Activated CD8-positive, alpha-beta memory T cell treated with anti-CD3 and anti-CD28 coated beads for 1 hour (primary cell): ENCODE measurements at places on chromosomes 6 and 20.

DNA sequence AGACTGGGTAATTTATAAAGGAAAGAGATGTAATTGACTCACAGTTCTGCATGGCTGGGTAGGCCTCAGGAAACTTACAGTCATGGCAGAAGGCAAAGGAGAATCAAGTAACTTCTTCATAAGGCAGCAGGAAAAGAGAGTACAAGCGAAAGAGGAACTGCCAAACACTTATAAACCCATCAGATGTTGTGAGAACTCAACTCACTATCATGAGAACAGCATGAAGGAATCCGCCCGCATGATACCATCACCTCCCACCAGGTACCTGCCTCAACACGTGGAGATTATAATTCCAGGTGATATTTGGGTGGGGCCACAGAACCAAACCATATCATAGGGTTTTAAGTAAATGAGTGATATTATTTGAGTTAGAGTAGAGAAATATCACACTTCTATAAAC, 189.3 kb downstream of the TSHZ2 start:
- no peak for DNase-seq

- DNase-seq, result no peak
These were observed 74.4 kb downstream of the MKKS start for GRCh38 chr20:10359621-10360040.

- DNase-seq, result no peak
These were observed 10.1 kb downstream of the ISM1 start for GRCh38 chr20:13231031-13231752.

GRCh38 chr20:62822788-62823651, 6.2 kb downstream of the COL9A3 start:
- no peak for DNase-seq

GRCh38 chr20:3550837-3551236, 80.0 kb downstream of the ATRN start:
- DNase-seq, result no peak

DNA sequence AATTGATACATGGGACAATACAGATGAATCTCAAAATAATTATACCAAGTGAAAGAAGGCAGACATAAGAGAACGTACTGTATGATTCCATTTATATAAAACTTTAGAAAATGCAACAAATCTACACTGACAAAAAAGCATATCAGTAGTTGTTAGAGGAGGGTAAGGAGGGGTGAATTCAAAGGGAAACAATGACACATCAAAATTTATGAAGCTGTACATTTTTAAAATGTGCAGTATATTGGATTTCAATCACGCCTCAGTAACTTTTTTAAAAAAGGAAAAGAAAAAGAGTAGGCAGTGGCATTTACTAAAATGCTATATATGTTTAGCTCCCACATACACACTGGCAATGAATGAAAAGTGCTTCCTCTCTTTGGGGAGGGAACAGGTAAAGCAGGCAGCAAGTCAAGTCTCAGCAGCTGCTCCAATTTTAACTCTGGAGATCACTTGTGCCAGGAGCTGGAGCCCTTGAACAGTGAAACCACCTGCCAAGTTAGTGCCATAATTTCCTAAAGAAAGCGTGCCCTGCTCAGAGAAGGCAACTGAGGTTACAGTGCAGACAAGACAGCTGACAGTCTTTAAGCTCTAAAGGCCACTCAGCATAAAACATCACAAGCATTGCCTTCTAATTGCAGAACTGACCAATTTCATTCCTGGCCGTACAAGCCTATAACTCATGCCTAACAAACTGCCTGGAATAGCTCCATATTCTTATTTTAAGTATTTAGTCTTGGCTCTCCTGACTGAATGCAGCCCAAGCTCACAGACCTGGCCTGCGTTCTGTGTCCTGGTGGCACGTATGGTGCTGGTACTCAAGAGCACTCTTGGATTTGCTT, 10.9 kb downstream of the FKBP1A start:
- DNase-seq, result no peak

GRCh38 chr6:131215219-131215618, 80.0 kb downstream of the AKAP7 start:
- DNase-seq, result no peak

DNA sequence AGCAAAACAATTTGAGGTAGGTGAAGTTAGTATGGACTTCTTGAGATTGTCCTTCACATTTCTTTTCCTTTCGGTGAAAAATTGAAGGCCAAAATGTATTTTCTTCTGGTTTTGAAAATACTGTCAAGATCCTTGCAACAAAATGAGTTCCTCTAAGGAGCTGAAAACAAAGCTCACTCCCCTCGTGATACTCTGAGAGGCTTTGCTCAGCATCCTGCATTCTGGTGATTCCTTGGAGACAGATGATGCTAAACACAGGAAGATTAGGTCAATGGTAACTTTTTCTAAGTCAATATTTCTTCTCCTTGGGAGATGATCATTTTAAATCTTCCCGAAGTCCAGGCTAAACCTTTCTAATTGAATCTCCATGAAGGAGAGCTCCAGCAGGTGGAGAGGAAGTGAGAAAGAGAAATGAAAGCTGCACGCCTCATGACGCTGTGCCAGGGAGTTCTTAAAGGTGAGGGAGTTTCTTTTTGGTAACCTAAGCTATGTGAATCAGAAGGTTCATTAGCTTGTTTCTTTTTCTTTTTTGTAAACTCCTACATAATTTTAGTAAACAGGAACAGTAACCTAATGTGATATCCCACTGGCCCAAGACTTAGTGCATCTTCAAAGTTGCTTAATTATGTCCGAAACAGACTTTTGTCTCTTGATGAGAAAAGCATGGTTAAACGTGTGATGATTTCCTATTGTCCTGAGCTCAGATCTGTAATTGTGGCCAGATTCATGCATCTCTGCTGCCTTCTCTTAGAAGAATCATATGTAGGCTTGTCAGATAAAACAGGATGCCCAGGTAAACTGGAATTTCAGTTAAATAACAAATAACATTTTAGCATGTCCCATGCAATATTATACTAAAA, 15.0 kb downstream of the ESR1 start:
- no peak for DNase-seq

DNA sequence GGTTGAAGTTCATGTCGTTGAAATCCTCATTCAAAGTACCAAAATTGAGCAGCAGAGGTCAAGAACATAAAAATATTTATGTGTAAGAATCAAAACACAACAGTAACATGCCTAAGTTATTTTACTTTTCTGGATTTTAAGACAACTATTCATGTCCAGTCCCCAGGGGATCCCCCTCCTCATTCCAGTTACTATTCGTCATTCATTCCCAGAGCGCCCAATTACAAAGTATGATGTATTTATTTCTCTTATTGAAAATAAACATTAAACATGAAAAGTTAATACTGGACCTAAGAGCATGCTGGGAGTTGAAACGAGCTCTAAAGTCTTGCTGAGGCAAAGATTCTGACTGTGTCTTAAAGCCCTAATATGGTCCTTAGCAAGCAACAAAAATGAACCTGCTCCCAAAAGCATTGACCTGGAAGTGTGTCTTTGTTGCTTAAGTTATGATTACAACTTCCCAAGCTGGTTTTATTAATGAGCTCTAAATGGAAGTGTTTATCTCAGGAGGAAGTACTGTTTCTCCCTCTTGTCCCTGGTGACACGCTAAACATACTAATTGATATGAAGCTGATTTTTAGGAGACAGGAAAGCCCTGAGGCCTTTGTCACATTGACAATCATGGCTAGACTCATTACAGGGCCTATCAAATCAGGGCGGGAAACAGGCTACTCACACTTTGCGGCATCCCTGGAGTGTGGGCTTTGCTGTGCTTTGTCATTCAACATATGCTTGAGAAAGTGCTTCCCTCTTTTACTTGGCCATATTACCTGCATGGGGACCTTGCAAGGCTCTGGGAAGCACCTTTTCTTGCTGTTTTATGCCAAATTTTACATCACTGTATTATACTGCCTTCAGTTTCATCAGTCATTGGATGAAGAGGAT, 192.2 kb upstream of the DTNBP1 start:
- DNase-seq, result no peak

DNA sequence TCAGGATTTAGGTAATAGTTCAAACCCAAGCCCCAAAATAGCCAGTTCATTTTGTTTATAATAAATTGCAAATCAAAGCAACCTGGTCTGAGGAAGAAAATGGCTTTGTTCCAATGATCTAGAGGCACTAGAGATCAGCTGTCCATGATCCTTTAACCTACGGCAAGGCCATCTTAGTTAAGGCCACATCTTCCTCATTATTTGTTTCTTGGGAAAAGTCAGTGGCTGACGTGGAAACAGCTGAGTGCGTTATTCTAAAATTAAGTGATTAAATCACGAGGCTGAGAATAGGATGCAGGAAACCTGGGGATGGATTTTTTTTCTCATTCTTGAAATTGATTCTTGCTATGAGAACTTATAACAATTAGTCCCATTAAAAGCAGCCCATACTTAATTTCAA, 10.1 kb upstream of the TENT5A start:
- DNase-seq, result no peak

DNA sequence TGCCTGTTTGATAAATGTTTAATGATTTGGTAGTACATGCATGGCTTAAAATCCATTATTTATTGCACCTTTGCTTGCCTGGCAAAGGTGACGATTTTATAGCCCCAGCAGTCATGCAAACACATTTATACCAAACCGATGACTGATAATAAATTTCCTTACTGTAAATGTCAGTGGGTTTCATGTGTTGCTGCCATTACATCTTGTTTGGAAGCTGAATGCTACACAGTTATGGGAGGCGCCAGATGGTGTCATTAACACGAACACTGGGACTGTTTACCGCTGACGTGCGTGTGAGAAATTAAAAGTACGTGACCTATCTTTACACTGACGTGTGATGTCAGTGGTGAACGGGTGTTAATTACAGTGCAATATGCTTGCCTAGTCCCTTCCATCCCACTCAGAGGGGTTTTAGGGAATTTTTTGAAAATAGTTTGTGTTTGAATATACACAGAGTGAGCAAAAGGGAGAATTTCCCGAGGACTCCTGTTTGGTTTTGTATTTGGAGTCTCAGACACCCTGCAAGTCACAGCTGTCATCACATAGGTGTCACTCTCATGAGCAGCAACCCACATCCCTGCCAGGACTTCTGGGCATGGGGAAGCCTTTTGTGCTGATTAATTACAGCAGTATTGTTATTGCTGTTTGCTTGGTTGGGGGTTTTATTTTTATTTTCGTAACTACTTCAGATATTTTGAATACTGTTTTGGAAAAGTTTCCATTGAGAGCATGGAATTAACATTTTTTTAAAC, 151.8 kb upstream of the INSM1 start:
- no peak for DNase-seq

DNA sequence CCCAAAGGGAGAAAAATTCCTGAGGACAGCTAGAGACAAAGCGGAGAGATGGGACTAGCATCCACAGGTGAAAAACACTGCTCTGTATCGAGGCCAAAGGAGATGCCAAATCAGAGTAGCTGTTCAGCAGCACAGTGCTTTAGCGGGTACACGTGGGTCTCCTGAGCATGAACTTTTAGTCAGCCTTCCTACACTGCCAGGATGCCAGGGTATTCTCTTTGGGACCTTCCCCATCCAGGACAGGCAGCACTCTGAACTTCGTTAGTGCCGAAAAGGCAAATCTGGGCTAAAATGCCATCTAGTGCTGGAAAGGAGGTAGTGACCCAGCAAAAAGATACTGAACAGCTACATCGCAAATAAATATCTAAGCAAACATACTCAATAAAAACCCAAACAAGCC, 64.9 kb downstream of the C6orf58 start:
- no peak for DNase-seq

GRCh38 chr20:34628026-34628425, 48.9 kb downstream of the PIGU start:
- no peak for DNase-seq

DNA sequence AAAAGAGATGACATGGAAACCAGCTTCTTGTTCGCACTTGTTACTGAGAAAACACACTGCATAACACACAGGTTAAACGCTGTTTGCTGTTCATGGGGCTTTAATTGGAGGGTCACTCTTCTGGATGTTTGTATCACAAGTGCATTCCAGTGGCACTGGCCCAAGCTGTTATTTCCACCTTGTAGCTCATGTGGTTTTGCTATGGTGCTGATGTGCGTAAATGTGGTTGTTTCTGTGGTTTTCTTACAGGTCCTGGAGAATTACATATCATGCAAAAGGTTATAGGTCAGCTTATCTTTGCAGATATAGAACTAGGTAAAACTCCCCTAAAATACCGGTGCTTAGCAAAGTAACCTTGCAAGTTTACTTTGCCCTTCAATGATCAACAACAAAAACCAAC, 89.3 kb upstream of the AHI1 start:
- no peak for DNase-seq
